GM13976 (cell line): ENCODE measurements at places on chromosomes 13 and 19.

DNA sequence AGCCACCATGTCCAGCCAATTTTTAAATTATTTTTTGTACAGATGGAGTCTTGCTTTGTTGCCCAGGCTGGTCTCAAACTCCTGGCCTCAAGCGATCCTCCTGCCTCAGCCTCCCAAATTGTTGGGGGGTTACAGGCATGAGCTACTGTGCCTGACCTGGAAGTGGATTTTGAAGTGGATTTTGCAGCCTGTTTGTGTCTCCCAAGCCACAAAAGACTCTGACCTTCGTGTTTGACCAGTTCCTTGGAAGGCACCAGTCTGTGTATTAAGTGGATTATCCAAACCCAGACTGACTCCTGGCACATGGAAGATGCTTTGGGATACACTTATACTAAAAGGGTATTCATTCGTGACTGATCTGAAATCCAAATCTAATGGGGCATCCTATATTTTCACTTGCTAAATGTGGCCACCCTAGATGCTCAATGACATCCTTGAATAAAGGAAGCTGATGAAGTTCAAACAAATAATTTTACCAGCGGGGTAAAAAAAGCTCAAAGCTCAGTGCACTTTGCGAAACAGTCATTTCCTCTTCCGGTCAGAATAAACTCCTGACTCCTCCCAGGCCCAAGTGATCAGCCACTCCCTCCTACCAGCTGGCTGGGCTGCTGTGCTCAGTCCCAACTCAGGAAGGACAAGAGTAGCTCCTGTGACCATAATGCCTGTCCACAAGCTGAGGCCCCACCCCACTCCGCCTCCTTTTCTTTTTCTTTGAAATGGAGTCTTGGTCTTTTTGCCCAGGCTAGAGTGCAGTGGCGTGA is 32.6 kb upstream of the GATAD2A start:
- peak; percentile 79 for DNase-seq

GRCh38 chr13:59587971-59588716 is 575.6 kb downstream of the DIAPH3 start:
- no peak for DNase-seq

- DNase-seq = peak; percentile 78
Observed at GRCh38 chr19:35557539-35558399, 5.7 kb downstream of the ATP4A start.

- no peak for DNase-seq
Observed at GRCh38 chr13:95480791-95481780, 71.4 kb upstream of the CLDN10 start.

GRCh38 chr19:29526730-29527499 is 1.1 kb downstream of the VSTM2B start:
- peak; percentile 61 for DNase-seq

GRCh38 chr13:68257111-68257842 is 1027.1 kb upstream of the PCDH9 start:
- DNase-seq = no peak
